Cardiac ventricle fibroblast (primary cell): ENCODE measurements at places on chromosomes 6 and 20. TPM values are rescaled to one million over a fixed set of nuclear protein-coding genes. Genes with fewer than 3 reads are reported as not detected.

TREM2 gene
- not detected in 2 replicates for total RNA-seq

SOBP gene
- total RNA-seq: 12.8 and 13.7 TPM in 2 replicates

GNAS-AS1 gene
- 0.49 and 0.75 TPM in 2 replicates for total RNA-seq

SYNDIG1 gene
- 0.19 TPM in 1 of 2 replicates, not detected in the other for total RNA-seq

ASF1A gene
- total RNA-seq: 9.3 and 9.5 TPM in 2 replicates

GPX5 gene
- not detected in 2 replicates for total RNA-seq

GMPR gene
- 1.8 and 4.4 TPM in 2 replicates for total RNA-seq

LINC00237 gene
- total RNA-seq: not detected in 2 replicates

CITED2 gene
- 173 and 205 TPM in 2 replicates for total RNA-seq

TULP4 gene
- 40.4 and 54.5 TPM in 2 replicates for total RNA-seq

RGS17 gene
- 7.4 and 9.2 TPM in 2 replicates for total RNA-seq

PERP gene
- 5.2 and 6.6 TPM in 2 replicates for total RNA-seq

SERAC1 gene
- total RNA-seq: 2.4 and 3.2 TPM in 2 replicates

ATG5 gene
- total RNA-seq: 13.7 and 16.5 TPM in 2 replicates

SLC44A4 gene
- total RNA-seq: not detected in 2 replicates

TSHZ2 gene
- 14.0 and 16.7 TPM in 2 replicates for total RNA-seq

GPR6 gene
- total RNA-seq: not detected in 2 replicates

CASS4 gene
- 2.8 and 4.0 TPM in 2 replicates for total RNA-seq

CCND3 gene
- total RNA-seq: 80.7 and 82.2 TPM in 2 replicates

IRAK1BP1 gene
- 2.2 and 3.2 TPM in 2 replicates for total RNA-seq

SUMO4 gene
- total RNA-seq: 0.19 and 0.29 TPM in 2 replicates

ZBP1 gene
- total RNA-seq: not detected in 2 replicates

IL17A gene
- total RNA-seq: not detected in 2 replicates

COL21A1 gene
- total RNA-seq: 30.8 and 51.1 TPM in 2 replicates

LSM14B gene
- 21.9 and 24.3 TPM in 2 replicates for total RNA-seq

PRSS35 gene
- 0.56 and 0.83 TPM in 2 replicates for total RNA-seq

MAFB gene
- 24.9 and 30.5 TPM in 2 replicates for total RNA-seq

ZNF334 gene
- total RNA-seq: 2.8 and 2.9 TPM in 2 replicates

TAGAP gene
- not detected in 2 replicates for total RNA-seq

NOTCH4 gene
- total RNA-seq: 3.9 and 5.3 TPM in 2 replicates

KIF3B gene
- total RNA-seq: 15.5 and 18.1 TPM in 2 replicates

VNN1 gene
- total RNA-seq: 0.06 TPM in 1 of 2 replicates, not detected in the other

RAB32 gene
- 28.5 and 34.8 TPM in 2 replicates for total RNA-seq

SSTR4 gene
- total RNA-seq: not detected in 2 replicates
